ENCODE measurements at places on chromosomes 5 and 9. TPM values are rescaled to one million over a fixed set of nuclear protein-coding genes. Genes with fewer than 3 reads are reported as not detected.
A peak's percentile ranks its signal among the peaks of the same experiment; 100 is the strongest.

- peak; percentile 83 for DNase-seq
Observed at GRCh38 chr5:174045470-174046025, at the start of gene NSG2. TSS of gene NSG2 (plus strand) at chr5:174045706. CDS start at chr5:174046756, 1,050 bp downstream.

DNA sequence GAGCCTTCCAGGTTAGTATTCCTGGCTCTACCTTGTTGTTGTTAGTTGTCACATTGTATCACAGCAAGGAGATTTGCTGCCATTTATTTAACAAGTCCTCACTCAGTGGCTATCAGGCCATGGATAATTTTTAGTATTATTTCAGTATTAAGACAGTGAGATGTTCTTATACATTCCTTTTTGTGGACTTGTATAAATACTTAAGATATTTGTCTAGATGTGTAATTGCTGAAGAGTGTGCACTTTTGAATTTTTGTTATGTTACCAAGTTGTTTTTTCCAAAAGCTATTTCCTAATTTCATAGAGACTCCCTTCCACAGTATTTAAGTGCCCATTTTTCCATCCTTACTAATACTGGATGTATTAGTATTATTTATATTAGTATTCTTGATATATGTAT, 22.0 kb downstream of the SLC36A1 start:
- no peak for DNase-seq

LCN1 gene
- not detected for total RNA-seq

DNA sequence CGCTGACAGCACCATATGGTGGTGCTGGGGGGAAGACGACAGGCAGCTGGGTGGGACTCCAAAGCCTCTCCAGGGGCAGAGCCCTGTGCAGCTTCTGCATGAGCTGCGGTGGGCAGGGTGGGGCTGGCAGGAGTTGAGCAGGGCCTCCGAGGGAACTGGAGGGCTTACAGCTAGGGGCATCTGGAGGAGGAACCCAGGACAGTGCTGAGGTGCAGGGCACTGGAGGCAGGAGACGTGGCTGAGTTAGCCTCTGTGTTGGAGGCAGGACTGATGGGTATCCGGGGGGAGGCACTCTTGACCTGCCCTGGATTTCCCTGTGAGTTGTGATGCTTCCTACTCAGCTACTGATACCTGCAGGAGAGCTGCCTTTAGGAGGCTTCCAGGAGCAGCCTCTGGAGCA, 45.0 kb downstream of the TENT4A start:
- DNase-seq, result no peak

- no peak for DNase-seq
Observed at GRCh38 chr9:130886981-130887380, 9.6 kb downstream of the QRFP start.

DNA sequence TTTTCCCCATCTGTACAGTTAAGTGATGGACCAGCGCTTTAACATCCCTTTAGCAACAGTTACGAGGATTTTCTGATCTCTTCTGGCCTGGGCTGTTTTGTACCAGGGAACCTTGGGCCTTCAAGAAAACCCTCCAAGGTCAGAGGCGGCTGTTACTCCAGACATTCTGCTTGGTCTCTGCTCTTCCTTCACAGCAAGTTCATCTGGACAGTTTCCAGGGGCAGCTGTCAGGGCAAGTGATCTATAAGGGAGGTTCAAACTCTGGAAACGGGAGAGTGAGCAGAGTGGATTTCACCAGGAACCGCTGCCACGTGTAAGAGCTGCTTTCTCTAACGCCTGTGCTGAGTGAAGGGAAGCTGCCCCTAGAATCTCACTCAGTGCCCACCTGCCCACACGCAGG, 36.7 kb downstream of the ZNF618 start:
- peak; percentile 23 for DNase-seq

GRCh38 chr5:170434966-170435605, 45.9 kb upstream of the KCNMB1 start:
- peak; percentile 54 for DNase-seq

DNA sequence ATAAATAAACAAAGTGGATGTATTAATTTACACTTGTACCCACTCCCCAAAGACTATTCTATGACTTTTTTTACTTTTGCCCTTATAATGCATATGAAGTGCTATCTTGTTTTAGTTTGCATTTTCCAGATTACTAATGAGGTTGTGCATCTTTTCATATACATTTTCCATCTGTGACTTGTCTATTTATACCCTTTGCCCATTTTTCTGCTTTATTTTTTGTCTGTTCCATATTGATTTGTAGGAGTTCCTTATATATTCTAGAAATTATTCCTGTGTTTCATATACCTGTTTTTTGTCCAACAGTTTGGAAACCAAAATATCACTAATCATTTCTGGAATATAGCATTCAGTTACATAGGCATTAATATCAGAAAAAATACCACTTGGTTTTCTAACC, 54.0 kb upstream of the SLC30A5 start:
- no peak for DNase-seq

DNA sequence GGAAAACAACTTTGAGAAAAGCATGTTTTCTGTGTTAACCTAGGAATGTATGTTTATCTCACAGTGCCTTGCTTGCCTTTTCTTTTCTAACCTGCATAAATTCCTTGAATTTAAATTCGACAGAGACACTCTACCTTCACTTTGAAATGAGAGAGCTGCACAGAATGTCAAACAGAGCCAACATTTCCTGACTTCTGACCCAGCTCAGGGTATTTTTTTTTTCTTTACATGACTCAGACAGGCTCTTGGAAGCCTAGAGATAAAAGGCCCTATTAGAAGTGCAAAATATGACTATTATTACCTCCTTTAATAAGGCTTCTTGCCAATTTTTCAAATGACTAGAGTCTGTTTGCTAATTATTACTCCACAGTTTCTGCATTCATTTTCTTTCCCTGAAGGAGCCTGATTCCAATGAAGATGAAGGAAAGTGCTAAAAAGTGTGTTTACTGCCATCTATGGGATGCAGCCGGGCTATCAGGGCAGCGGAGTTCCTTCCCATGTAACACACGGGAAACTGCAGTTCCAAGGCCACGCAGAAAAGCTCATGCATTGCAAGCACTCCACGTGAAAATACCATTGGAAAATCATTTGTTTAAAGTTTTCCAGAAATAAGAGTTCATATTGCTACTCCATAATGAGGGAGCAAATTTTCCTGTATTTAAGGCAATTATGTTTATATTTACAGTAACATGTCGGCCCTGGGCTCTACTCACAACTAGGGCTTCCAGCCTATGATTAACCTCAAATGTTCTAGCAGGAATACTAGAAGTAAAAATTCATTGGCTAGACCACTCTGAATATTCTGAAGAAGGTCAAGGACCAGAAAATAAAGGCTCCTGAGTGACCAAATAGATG, 485.6 kb downstream of the ZSWIM6 start:
- DNase-seq, result no peak

GRCh38 chr5:123294544-123294943, 128.7 kb downstream of the CEP120 start:
- DNase-seq, result no peak

GRCh38 chr9:127523312-127523851, 72.1 kb downstream of the LRSAM1 start:
- DNase-seq, result no peak

GRCh38 chr9:138022121-138022741, 144.6 kb downstream of the CACNA1B start:
- peak; percentile 82 for DNase-seq

CER1 gene
- total RNA-seq, result 3.4 TPM

RNF208 gene
- 8.9 TPM for total RNA-seq

- DNase-seq, result peak; percentile 54
Observed at GRCh38 chr5:158737536-158738027, 362.1 kb downstream of the EBF1 start.

DNA sequence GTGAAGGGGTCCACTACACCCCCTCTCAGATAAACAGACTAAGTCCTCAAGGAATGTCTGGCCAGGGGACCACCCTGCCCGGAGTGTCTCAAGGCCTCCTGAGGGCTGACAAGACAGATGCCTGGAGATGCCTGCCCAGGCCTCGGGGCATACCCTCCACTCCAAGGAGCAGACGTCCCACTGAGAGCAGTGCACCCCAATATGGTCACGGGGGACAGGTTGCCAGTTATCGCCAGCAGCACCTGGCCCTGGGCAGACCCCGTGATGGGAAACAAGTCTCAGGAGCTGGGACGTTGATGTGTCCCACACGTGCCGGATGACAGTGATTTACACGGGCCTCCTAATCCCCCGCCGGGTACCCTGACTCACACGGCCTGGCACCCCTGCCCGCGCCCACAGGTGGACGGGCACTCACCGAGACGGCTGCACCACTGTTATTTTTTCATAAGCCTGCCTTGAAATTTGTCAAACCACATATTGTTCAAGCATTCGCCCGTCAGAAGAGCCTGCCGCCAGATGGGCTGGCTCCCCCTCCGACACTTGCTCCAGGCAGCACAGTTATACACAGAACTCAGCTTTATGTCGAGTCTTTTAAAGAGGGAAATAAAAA, 43.9 kb downstream of the BARX1 start:
- DNase-seq, result no peak

SLIT3 gene
- 0.86 TPM for total RNA-seq

DNA sequence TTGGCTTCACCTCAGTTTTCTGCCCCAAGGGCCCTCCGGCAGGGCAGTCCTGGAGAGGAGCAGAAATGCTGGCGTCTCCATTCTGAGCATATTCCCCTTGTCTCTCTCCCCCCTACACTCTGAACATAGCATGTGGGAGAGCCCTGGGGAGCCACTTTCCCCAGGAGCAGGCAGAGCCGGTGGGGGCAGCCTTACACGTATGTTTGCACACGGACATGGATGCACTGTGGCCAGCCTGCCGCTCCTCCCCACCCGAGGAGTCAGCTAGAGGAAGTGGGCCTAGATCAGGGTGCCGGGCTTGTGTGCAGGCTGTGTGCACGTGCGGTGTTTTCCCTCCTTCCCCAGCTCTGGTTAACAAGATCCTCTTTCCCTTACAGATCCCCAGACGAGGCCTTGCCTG, 25.4 kb upstream of the POMT1 start:
- DNase-seq, result no peak

DNA sequence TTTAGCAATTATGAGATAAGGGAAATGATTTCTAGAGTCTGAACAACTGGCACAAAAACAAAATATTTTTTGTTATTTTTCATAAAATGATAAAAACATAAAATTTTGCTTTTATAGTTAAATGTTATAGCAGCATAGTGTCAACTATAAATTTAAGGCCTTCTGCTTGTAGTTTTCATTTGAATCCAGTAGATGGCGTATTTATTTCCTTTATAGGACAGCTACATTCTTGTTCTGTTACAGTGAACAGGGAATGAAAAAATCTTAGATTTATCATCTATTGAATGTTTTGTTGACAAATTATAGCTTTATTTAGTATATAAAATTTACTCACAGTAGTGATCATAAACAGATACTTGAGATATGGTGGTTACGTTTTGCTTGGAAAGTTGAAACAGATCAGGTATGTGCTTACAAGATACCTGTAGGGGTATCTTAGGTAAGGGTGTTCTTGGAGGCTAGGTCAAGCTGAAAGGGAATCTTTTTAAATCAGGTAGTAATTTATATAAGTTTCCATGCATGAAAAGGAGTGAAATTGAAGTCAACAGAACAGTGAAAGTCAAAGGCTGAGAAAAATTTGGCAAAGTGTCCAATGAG, 239.3 kb upstream of the GRIN3A start:
- DNase-seq, result no peak

GRCh38 chr5:168482361-168482760, 3.9 kb upstream of the RARS1 start:
- no peak for DNase-seq

DNA sequence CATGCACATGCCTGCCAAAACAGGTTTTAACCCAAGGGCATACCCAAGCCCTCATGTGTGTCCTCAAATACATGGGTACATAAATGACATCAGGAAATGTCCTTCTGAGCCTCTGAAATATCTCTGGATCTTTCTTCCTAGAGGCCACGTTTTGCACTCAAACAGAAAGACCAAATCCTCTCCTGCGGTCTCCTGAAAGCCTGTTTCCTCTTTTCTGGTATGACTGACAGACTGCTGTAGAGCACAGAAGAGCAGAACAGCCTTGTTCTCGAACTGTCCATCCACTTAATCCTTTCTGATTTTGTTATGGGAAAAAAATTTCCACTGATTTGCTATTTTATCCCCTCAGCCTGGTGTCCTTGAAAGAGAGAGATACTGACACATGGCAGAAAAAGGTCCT, 107.2 kb downstream of the ASTN2 start:
- no peak for DNase-seq

ZNF879 gene
- 3.9 TPM for total RNA-seq

GRCh38 chr5:6446042-6446441, 2.6 kb upstream of the UBE2QL1 start:
- no peak for DNase-seq

DNA sequence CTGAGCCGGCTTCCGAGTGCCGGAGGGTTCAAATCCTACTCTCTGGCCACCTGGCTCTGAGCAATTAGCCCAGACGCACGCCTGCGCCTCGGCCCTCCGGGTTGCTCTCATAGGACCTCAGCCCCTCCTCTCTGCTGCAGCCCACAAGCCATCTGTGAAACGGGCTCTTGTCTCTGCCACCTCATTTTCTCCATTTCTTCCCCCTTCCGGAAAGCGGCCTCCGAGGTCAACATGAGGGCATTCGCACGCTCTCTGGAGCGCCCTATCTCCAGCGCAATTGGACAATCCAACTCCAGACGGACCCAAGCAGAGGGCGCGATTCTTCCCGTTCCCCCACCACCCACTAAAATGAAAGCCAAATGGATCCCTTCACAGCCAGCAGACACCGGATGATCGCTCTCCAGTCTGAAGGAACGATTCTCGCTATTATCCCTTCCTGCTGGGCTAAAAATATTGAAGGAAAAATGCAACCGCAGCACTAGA, 41.5 kb downstream of the VAV2 start:
- no peak for DNase-seq

GRCh38 chr5:172050080-172050479, 43.6 kb upstream of the FBXW11 start:
- DNase-seq, result no peak

ZNF658 gene
- 5.4 TPM for total RNA-seq

DNA sequence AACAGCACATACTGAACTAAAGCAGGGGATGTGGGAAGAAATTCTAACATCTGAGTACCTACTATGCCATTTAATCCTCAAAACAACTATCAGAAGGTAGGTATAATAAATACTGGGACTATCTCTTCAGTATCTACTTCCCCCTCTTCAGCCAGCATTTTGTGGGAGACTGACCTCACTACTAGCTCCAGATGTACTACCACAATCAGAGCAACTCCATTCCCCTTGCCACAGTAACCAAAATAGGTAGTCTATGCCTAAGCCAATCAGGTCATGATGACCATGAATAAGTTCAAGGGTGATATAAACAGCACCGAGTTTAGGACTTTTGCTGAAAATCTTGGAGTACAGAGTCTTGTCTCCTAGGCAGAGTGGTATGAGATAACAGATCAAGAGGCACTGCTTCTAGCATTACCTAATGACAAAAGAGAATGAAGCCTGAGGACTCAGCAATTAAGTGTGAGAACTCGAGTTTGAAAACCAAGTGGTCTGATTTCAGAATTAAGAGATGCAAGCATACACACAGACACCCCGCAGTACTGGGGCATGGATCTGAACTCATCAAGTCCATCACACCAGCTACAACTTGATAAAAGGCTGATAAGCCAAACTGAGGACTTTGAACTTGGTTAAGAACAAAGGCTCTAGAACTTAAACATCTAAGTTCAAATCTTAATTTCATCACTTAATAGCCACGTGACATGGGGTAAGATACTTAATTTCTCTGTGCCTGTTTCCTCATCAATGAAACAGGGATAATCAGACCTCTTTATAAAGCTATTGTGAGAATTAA, 9.7 kb downstream of the FNIP1 start:
- DNase-seq, result no peak

SPAG8 gene
- 0.37 TPM for total RNA-seq

All from H1 (cell line).